ENCODE measurements at places on chromosomes 6 and 20.

- no peak for DNase-seq
Measured at GRCh38 chr6:147138835-147139234, 65.4 kb upstream of the STXBP5 start.

- no peak for DNase-seq
Measured at GRCh38 chr20:412081-412480, 4.0 kb downstream of the RBCK1 start.

DNA sequence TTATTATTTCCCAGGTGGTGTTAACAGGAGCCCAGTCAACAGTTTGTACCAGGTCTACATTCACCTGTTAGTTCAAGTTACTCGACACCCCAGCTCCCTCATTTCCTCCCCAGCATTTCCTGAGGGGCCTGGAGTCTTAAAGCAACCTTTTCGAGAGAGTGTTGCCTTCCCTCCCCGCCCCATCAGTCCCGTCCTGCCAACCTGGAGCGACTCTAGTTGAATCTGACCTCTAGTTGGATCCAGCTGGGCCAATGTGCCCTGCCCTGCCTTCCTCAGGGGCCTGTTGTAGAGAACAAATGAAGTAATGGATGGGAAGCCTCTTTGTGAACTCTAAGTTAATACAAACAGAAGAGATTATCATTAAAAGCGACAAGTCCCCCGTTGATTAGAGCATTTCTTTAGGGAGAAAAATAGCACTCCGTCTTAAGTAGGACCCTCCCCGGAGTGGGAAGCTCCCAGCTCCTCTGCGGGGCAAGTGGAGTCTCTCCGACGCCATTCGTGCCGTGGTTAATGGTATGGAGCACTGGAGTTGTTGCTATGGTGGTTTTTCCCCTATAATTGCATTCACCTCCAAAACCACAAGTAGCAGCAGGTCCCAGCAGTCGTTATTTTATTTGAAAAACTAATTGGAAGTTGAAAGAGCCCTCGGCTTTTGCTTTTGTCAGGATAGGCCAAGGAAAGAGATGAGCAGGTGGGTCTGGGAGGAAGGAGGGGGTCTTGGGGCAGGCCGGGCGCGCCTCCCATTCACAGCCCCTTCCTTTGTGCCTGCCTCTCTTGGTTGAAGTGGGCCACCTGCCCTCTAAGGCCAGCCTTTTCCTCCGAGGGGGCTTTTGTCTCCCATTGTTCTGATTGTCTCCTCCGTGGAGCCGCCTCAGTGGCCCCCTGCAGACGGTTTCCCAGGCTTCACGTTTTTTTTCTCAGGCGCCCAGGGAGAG lies 16.1 kb downstream of the GHRH start:
- no peak for DNase-seq

DNA sequence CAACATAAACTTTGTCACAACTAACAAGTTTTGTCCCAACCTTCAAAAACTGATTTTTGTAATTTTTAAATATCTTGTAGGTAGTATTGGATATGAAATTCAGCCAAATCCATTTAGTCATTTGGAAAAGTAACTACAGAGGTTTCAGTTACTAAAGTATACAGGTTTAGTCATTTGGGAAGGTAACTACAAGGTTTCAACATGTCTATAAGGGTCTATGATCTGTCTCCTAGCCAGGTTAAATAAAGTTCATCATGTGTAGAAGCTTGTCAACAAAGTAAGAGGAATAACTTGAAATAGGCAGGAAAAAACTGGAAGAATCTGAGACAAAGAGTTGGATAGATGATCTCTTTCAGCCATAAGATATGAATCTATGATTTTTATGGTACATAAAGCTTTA lies 229.8 kb downstream of the COL12A1 start:
- DNase-seq, result no peak

DNA sequence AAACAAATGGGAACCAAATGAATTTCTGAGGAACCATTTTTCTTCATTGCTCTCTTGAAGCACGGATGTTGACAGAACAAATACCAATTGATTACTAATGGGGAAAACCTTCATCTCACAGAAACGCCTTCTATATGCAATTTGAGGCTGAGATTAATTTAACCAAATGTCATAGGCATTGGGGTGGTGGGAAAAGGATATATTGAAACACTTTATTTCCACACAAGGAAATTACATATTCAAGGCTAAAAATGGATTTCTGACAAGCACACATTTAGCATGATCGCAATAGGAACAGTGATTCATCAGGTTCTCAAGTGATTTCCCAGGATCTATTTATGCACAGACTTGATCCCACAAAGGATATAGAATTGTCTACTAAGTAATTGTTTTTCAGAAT lies 88.9 kb downstream of the COL12A1 start:
- no peak for DNase-seq

DNA sequence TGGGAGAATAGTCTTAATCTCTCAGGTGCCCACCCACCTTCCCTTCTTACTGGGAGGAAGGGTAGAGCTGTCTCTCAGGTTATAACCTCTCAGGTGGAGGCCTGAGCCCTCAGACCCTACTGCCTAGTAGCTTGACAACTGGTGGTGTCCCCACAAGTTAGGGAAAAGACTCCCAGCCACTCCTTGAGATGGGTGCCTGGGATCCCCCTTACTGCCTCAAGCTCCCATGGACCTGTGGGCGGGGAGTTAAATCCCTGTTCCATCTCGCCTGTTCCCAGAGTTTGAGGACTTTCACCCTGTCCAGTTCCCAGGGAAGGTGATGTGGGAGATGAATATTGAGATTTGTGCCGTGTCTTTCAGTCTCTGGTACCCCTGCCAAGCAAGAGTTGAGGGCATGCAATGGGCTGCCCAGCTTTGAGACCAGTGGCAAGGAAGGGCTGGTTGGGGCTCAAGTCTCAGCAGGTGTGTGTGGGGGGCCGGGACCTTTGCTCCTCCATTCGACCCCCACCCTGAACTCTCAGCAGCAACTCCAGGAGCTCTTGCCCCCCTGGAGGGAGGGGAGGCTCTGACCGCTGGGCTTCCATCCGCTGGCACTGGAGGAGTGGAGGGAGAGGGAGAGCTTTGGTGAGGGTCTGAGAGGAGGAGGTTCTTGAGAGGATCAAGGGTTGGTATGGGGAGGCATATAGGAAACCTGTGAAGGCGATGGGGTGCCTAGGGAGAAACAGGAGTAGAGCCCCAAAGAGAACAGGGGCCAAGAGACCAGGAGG lies 1.1 kb upstream of the PBX2 start:
- no peak for DNase-seq

GRCh38 chr6:167954151-167954550 lies 43.3 kb upstream of the KIF25 start:
- DNase-seq, result no peak

- DNase-seq, result no peak
Measured at GRCh38 chr6:36245572-36246061, 24.2 kb upstream of the PNPLA1 start.

- DNase-seq, result peak; percentile 46
Measured at GRCh38 chr6:105209950-105210706, 30.3 kb upstream of the POPDC3 start.

GRCh38 chr20:4014031-4014474 lies 1.3 kb downstream of the RNF24 start:
- DNase-seq, result peak; percentile 86

GRCh38 chr20:19428324-19428723 lies 215.9 kb downstream of the SLC24A3 start:
- DNase-seq, result no peak

DNA sequence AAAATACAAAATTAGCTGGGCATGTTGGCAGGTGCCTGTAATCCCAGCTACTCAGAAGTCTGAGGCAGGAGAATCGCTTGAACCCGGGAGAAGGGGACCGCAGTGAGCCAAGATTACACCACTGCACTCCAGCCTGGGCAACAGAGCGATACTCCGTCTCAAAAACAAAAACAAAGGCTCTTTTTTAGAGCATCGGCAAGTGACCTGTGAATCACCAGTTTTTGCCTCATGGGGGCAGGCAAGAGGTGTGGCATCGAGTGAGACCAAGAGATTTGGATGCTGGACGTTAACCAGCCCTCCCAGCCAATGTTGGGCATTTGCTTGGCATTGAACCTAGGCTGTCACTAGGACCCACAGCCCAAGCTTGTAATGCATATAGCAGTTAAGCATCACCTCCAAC lies 14.6 kb upstream of the CDK5RAP1 start:
- DNase-seq, result no peak

GRCh38 chr6:100719883-100720682 lies 161.0 kb downstream of the ASCC3 start:
- peak; percentile 20 for DNase-seq

DNA sequence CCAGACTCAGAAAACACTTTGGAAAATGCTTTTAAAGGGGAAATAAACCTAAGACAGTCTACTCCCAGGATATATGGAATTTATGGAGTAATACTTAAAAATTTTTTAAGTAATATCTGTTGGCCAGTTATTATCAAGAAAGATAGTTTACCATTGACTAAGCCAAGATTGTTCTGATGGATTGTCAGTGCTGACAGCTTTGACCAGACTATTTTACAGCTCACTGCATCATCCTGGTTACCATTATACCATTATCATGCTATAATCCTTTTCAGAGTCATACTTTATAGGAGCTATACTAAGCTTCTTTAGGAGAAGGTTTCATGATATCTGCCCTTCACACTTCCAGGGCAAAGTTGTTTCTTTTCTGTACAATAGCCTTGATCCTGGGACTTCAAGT lies 16.5 kb downstream of the GTF2H5 start:
- no peak for DNase-seq

DNA sequence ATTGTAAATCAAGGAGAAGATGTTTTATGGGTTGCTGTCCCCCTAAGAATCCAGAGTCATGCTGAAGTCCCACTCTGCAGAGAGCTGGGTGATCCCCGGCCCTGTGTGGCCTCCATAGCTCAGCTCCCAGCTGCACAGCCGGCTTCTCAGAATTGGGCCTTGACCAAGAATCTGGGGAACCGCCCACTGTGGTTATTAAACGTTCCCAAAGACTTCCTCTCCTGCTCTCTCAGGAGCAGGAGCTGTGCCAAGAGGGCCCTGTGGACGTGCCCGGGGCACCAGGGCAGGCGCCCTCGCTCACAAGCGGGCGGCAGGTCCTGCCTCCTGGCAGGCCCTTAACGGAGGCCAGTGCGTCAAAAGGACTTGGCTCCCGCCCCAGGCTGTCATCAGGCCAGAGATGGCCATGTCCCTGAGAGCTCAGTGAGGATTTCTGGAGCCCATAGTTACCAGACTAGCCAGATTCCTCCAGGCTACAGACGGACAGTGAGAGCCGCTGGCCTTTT lies 30.4 kb downstream of the ZC3H12D start:
- peak; percentile 80 for DNase-seq

GRCh38 chr6:26311385-26312095 lies 53.5 kb upstream of the BTN3A2 start:
- DNase-seq, result peak; percentile 75

Measured in LoVo (cell line).